Sciatic nerve (tissue), 2 donors: ENCODE measurements at places on chromosomes 4 and X. TPM values are rescaled to one million over a fixed set of nuclear protein-coding genes. Genes with fewer than 3 reads are reported as not detected.

DNA sequence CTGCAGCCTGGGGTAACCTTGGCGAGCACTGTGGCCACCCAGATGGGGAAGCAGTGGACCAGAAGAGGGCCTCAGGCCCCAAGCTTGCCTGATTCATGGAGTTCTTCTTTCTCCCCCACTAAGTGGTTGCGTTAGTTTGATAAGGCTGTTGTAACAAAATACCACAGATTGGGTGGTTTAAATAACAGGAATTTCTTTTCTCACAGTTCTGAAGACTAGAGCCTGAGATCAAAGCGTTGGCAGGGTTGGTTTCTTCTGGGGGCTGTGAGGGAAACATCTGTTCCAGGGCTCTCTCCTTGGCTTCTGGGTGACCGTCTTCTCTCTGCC is 105.7 kb upstream of the GATB start:
- no peak for DNase-seq

DNA sequence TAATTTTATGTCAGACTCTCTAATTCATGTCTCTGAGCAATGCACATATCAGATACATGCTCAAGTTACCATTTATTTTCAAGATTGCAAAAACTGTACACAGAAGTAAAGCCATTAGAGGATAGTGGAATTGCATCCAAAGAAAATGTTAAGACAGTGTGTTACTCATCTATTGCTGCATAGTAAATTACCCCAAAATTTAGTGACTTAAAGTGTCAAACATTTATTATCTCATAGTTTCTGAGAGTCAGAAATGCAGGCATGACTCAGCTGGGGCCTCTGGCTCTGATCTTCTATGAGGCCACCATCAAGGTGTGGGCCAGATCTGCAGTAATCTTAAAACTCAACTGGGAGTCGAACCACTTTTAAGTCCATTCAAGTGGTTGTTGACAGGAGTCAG is 275.2 kb downstream of the QDPR start:
- DNase-seq: no peak

The PHKA2 gene
- 26.3 TPM for total RNA-seq

The LRRC66 gene
- total RNA-seq: 1.7 TPM

The KLB gene
- total RNA-seq: 1.2 TPM
